ENCODE measurements at places on chromosomes 7 and 10. TPM values are rescaled to one million over a fixed set of nuclear protein-coding genes. Genes with fewer than 3 reads are reported as not detected.

The MRM2 gene
- 31.3 TPM for polyA plus RNA-seq

The PCLO gene
- polyA plus RNA-seq = 2.8 TPM

The TWIST1 gene
- polyA plus RNA-seq = 21.2 TPM

The PPP1R17 gene
- not detected for polyA plus RNA-seq

The VWA2 gene
- polyA plus RNA-seq = 6.3 TPM

The MYOF gene
- polyA plus RNA-seq = 16.6 TPM

The ELAPOR2 gene
- 12.7 TPM for polyA plus RNA-seq

The DRGX gene
- not detected for polyA plus RNA-seq

The STEAP2 gene
- 3.4 TPM for polyA plus RNA-seq

The ACHE gene
- 16.3 TPM for polyA plus RNA-seq

The CALHM1 gene
- polyA plus RNA-seq = not detected

The GDF10 gene
- polyA plus RNA-seq = 3.3 TPM

The CPA4 gene
- 3.3 TPM for polyA plus RNA-seq

The C10orf67 gene
- not detected for polyA plus RNA-seq

The PTF1A gene
- polyA plus RNA-seq = 0.28 TPM

The TLL2 gene
- 0.15 TPM for polyA plus RNA-seq

The CHAT gene
- 0.88 TPM for polyA plus RNA-seq

The GNB2 gene
- 204 TPM for polyA plus RNA-seq

The TAS2R16 gene
- not detected for polyA plus RNA-seq

The SLIT1 gene
- polyA plus RNA-seq = 0.65 TPM

The IFIT1B gene
- not detected for polyA plus RNA-seq

The ASB4 gene
- not detected for polyA plus RNA-seq

The GJC3 gene
- polyA plus RNA-seq = not detected

Measured in hepatocyte (in vitro differentiated cells).